LoVo (cell line): ENCODE measurements at places on chromosomes 3 and 15.
A peak's percentile ranks its signal among the peaks of the same experiment; 100 is the strongest.

DNA sequence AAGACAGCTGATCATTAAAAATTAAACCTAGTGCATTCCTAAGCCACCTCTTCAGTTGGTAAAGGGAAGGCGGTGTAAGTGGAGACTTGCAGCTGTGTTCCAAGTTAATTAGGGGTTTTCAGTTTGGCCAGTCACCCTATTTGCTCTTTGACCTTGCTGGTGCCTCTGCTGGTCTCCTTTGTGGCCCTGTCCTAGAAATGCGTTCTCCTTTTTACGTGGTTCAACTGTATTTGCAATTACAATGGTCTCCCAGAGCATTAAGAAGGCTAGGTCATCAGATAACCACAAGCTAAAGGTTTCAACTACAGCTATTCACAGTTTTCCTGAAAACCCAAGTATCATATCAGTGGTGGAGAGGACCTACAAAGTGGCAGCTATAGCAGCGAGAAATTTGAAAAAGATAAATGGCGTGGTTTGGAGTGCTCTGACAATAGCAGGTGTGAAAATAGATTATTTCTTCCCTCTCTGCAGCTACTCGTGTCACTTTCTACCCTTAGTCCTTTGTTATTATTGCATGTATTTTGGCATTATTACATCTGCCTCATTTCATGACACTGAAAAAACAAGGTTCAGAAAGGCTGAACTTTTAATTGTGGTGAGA lies 203.5 kb upstream of the TBC1D5 start:
- no peak for DNase-seq

- DNase-seq = no peak
These were observed 157.5 kb downstream of the MEGF11 start for GRCh38 chr15:66095871-66096687.

GRCh38 chr3:127667119-127667681 lies 5.6 kb upstream of the ABTB1 start:
- DNase-seq = no peak

GRCh38 chr3:191682961-191683360 lies 222.0 kb downstream of the PYDC2 start:
- DNase-seq = no peak

DNA sequence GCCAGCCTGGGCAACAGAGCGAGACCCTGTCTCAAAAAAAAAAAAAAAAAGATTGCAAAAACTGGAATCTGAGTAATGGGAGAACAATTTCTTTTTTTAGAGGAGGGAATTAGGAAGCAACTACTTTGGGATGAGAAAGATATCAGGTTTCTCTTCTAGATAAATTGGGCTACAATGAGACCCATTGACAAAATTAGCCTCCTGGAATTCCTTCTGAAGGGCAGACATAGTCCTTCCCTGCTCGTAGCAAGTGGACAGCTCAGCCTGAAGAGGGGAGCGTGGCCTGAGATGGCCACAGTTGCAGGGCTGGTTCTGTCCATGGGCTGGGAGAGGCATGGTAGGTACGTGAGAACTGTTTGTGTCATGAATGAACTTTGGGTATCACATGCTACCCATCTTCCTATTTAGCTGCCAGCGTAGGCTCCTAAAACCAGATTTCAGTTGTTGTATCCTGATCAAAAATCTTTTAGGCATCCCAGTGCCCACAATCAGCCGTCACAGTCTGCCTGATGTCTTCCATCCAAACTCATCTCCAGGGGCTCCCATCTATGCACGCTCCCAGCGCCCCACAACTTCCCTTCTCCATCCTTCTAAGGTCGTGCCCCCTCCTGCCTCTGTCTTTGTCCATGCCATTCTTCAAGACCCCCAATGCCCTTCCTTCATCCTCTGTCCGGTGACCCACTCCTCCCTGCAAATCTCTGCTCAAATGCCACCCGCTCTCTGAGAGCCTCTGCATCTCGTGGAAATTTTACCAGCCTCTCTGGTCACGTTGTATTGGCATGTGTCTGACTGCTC lies 92.0 kb upstream of the NR2E3 start:
- DNase-seq = no peak

GRCh38 chr15:28977377-28978010 lies 91.7 kb downstream of the APBA2 start:
- DNase-seq = peak; percentile 68

DNA sequence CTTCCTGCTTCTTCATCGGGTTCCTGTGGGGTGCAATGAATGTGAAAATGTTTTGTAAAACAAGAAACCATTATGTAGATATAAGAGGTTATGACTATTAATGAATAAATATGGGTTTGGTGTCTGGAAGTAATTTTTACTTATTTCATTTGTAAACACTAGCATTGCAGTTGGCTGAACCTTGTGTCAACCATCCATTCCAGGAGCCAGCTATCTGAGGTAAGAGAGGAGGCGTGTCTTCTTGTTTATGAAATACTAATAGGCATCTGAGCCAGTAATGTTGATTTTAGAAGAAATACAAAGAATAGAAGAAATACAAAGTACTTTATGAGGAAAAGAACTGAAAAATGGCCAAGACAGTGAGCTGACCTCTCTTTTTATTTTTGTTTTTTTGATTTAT lies 187.5 kb downstream of the LPP start:
- no peak for DNase-seq

DNA sequence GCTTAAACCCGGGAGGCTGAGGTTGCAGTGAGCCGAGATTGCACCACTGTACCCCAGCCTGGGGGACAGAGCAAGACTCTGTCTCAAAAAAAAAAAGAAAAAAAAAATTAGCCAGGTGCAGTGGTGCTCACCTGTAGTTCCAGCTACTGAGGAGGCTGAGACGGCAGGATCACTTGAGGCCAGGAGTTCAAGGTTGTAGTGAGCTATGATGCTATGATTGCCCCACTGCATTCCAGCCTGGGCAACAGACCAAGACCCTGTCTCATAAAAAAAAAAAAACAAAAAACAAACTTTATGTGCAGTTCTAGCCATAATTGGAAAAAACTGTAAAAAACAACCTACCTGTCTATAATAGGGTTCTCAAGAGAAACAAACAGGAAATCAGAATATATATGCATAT lies 39.9 kb upstream of the IGF2BP2 start:
- DNase-seq = no peak

GRCh38 chr3:7075117-7075516 lies 214.2 kb downstream of the GRM7 start:
- DNase-seq = no peak

DNA sequence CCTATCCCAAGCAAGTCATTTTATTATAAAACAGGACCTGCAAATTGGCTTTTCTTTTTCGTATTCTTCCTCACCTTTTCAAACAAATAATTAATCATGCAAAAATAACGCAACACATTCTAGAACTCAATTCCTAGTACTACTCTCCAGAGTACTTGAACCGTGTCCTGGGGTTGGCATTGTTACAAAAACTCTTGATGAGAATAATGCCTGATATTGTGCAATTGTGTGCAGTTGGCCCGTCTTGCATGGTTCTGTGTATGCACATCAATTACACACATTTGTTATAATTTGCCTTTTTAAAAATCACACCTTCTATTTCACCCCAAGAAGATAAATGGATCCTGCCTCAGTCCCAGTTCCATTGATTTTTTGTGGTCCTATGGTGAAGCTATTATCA lies 205.4 kb downstream of the EPHB1 start:
- DNase-seq = no peak

DNA sequence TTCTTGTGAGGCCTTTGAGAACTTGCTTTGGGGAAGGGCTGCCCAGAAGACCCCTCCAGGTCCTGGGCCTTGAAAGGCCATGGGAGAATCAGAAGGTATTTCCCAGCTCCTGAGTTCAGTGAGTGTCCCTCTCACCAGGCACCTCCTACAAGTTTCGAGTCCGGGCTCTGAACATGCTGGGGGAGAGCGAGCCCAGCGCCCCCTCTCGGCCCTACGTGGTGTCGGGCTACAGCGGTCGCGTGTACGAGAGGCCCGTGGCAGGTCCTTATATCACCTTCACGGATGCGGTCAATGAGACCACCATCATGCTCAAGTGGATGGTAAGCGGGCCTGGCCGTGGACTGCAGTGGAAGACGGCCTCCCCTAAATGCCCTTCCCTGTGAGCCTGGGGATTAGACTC lies 68.3 kb downstream of the BOC start:
- no peak for DNase-seq

DNA sequence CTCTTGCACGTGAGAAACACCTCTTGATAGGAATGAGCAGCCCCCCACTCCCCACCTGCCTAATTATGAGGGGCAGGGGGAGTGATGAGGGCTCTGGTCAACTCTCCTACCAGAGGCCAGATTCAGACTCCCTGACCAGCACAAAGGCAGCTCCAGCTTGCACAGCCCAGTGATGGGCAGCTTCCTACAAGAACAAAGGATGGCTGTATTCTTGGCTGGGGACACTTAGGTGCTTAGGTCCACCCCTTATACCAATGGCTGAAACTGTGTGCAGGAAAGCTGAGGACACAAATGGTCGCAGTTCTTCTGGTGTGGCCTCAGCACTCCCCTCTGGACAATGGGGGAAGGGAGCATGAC lies 81.8 kb downstream of the IQSEC1 start:
- no peak for DNase-seq

GRCh38 chr15:55108858-55109518 lies 87.8 kb downstream of the RSL24D1 start:
- DNase-seq = peak; percentile 43

GRCh38 chr15:76930831-76931396 lies 635 bp upstream of the RCN2 start:
- no peak for DNase-seq

- DNase-seq = peak; percentile 94
These were observed at the start of gene CCDC9B for GRCh38 chr15:40340740-40341400. Gene CCDC9B (minus strand): TSS chr15:40340939. CDS start chr15:40340819, 120 bp downstream.

- DNase-seq = no peak
These were observed 80.2 kb downstream of the LPP start for GRCh38 chr3:188234132-188234531.
